GM04503 (cell line): ENCODE measurements at places on chromosomes 7 and 10.

DNA sequence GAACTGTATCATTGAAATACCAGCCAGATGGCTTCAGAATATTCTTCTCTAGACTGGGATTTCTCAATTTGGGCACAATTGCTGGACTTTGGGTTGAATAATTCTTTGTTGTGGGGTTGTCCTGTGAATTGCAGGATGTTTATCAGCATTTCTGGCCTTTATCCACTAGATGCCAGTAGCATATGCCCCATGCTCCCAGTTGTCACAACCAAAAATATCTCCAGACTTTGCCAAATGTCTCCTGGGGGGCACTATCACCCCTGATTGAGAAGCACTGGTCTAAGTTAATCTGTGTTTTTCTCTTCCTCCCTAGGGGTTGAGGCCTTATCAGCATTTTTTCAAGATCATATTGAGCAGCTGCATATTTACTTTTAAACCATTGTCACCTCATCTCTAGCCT lies 204.9 kb upstream of the SP8 start:
- DNase-seq = no peak

DNA sequence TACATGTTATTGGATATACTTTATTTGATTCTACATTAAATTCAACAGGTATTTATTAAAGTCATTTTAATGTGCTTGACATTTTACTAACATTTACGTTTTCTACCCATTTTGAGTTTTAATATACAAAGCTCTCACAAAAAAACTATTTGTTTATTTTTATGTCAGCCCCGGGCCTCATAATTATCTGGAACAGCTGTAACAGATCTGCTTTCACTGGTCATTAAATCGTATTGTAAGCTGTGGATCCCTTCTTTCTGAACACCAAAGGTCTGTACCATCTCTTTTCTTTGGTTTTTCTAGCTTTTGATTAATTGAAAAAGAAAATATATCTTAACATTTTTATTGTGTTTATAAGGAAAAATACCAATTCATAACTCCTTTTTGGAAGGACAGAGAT lies 73.5 kb downstream of the SEMA3E start:
- DNase-seq = no peak

GRCh38 chr10:49518982-49519578 lies 19.8 kb downstream of the ERCC6 start:
- no peak for DNase-seq

DNA sequence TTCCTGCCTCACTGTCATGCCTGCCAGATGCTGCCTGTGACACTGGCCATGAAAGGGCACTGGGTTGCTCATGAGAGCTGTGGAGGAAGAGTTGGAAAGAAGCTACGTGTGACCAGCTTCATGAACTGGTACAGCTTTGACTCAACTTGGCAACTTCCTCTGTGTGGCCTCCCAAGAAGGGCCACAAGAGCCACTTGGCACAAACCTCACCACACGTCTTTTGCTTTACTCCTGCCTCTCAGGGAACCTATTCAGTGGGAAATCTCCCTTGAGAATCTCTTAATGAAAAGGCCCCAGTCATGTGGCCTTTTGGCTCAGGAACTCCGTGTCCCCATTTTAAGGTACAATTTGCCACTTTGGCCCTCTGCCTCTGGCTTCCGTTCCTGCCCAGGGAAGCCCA lies 54.5 kb downstream of the FRMD4A start:
- DNase-seq = no peak

DNA sequence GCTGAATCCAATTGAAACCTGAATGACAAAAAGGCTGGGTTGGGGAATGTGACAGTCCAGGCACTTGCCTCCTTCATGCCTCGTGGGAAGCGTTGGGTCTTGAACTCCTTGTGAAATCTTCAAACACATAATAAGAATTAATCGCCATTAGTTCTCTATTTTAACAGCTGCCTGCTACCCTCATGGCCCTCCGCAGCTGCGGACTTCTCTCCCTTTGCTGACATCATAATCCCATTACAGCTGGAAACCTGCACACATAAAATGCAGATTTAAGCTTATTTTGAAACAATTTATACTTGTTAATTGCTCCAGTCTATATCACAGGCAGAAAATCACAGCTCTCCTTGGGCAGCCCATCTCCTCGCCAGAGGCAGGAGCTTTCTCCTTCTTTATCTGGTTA lies 403.0 kb upstream of the MKI67 start:
- no peak for DNase-seq

DNA sequence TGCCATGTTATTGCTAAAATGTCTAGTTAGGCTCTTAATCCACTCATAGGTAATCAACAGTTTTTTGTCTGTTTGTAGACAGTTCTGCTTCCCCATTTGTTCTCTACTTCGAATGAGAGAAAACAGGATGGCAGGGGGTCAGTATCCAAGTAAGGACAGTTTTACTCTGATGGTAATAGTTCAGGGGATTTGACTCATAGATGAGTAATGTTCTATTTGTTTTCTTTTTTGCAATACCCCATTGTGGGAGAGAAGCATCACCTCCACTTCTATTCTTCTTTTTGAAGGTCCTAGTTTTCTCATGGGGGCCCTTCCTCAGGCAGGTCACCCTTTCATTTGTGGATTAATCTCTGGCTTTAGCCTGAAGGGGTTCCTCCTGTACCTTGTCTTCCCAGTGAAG lies 13.9 kb downstream of the PCLO start:
- DNase-seq = no peak

GRCh38 chr7:108329514-108329913 lies 126.7 kb downstream of the NRCAM start:
- no peak for DNase-seq

GRCh38 chr7:137937202-137937560 lies 64.7 kb downstream of the CREB3L2 start:
- DNase-seq = peak; percentile 53

GRCh38 chr10:93652857-93653256 lies 40.5 kb downstream of the PDE6C start:
- DNase-seq = no peak

GRCh38 chr10:49642311-49642710 lies 28.5 kb downstream of the CHAT start:
- no peak for DNase-seq

GRCh38 chr10:70715853-70716795 lies 43.8 kb downstream of the ADAMTS14 start:
- DNase-seq = no peak

GRCh38 chr7:129470411-129470810 lies 31.9 kb upstream of the SMKR1 start:
- DNase-seq = no peak

- DNase-seq = no peak
Observed at GRCh38 chr7:64634406-64635062, 31.4 kb upstream of the ZNF107 start.

DNA sequence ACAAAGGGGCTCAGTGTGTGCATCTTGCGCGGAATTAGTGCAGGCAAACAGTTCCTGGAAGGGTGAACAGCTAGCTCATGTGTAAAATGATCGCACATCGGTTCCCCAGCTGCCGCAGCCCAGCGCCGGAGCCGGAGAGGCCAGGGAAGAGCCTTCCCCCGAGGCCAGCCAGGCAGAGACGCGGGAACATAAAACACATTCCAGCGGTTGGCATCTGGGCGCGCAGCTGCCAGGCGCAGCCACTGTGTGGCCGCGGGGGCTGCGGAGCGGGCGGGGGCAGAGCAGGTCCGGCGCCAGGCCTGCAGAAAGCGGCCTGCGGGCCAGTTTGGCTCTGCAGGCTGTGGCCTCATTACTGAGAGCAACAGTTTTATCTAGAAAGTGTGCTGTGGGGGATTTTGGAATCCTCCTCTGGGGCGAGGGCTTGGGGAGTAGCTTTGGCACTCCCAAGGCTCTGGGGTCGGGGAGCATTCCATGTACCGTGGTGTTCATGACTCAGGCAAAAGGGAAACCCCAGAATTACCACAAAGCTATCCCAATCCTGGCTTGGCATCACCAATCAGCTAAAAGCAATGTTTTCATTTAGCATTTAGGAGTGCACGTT lies 74.3 kb downstream of the SAMD9 start:
- DNase-seq = peak; percentile 71

- DNase-seq = peak; percentile 25
Observed at GRCh38 chr7:45033261-45033930, 33.4 kb downstream of the CCM2 start.

DNA sequence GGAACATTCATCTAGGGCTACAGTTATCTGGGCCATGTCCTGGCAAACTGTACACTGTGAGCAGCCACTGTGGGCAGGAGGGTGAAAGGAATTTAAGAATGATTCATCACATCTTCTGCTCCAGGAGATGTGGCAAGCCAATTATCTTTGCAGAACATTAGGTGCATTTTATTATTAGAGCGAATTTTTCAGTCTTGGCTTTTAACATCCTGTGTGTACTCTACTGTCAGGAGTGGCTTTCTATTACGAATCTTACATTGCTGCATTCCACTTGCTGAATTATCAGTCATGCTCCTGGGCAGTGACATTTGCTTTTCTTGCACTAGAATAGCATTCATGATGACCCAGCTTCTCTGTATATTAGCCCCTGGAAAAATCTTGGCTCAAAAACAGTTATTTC lies 109.2 kb upstream of the TARP start:
- DNase-seq = peak; percentile 22

- DNase-seq = no peak
Observed at GRCh38 chr10:78035437-78035836, 1.8 kb downstream of the RPS24 start.
